ENCODE measurements at places on chromosomes 3 and 15.

GRCh38 chr3:79361748-79362378 is 405.9 kb downstream of the ROBO1 start:
- DNase-seq = no peak

- no peak for DNase-seq
Observed at GRCh38 chr3:179147514-179147872, 664 bp upstream of the PIK3CA start.

- DNase-seq = no peak
Observed at GRCh38 chr3:62870321-62870720, 4.9 kb downstream of the CADPS start.

- DNase-seq = no peak
Observed at GRCh38 chr15:63380151-63380807, 1.4 kb downstream of the CA12 start.

DNA sequence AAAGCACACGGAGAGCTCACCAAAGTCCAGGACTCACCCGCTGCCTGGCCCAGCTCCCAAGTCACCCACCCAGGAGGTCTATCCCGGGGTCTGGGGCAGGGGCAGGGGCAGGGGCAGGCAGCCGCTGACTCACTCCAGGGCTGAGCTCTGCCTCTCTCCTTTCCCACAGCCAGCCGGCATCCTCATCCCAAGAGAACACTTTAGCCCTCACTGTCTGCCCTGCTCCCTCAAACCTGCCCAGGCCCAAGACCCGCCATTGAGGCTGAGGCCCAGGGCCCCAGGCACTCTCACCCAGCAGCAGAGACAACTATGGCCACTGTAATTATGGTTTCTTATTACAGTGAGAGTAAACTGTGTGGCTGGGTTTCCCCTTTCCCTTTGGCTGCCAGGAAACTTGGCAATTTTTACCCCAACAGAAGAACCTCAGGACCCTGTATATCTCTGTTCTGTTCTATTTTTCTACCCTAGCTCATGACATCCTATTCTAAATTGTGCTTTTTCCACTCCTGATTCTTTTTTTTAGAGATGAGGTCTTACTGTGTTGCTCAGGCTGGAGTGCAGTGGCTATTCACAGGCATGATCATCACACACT is 53.0 kb downstream of the IQSEC1 start:
- DNase-seq = no peak

DNA sequence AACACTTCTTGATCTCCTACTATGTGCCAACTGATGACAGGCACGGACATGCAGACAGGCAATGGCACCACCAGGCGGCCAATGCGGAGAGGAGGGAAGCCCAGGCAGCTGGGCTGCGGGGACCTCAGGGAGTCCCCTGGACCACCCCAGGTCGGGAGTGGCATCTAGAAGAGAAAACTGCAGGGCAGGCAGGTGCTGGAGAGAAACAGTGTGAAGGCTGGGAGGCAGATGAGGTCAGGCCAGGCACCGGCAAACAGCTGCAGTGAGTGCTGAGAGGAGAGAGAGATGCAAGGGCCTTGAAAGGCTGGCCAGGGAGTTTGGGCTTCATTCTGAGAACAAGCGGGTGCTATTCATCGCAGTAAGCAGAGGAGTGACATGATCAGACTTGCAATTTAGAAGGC is 29.1 kb downstream of the SLC6A1 start:
- DNase-seq = no peak

DNA sequence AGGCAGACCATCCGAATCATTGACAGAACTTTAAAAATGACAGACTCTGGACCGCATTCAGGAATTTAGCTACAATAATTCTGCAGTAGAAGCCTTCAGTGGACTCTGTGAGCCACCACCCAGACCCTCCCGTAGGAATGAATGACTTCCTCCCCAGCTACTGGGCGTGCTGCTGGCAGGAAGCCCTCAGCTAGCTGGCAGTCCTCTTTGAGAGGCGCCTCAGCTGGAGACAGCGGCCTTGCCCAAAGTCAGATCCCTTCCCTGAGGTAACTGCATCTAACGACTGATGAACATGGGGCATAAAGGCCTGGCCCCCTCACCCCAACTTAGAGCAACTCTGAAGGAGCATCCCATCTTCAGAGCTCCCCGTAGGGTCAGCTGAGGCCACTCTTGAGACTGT is 25.8 kb downstream of the CRABP1 start:
- DNase-seq = no peak

GRCh38 chr15:43107751-43108150 is 1.9 kb upstream of the UBR1 start:
- no peak for DNase-seq

- DNase-seq = no peak
Observed at GRCh38 chr3:60754617-60755016, 496.6 kb downstream of the FHIT start.

GRCh38 chr3:186971578-186971977 is 41.3 kb downstream of the ST6GAL1 start:
- DNase-seq = no peak

DNA sequence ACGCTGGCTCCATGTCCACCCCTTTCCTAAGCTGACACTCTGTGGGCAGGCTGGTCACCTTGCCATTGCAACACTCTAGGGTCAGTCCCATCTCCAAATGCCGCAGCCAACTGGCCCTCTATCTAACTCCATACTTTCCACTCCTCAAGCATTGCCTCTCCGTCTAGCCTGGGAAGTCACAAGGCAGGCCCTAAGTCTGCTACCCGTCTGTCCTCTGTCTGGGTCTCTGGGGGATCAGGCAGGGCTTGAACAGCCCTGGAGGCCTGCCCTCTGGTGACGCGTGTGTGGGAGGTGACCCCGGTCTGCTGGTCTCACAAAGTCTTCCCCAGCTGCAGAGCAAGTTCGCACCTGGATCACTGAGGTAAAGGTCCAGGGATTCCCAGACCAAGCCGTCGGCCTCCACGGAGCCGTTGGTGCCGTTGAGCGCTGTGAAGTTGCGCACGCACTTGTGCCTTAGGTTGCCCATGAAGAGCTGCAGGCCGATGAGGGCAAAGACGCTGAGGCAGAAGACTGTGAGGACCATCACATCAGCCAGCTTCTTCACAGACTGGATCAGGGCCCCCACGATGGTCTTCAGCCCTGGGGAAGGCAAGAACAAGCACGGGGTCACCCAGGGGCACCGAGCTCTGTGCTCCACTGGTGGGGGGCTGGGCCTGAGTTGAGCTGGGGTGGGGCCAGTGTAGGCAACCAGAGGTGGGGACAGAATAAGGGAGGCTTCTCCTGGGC is 39.9 kb downstream of the SCN5A start:
- no peak for DNase-seq

- no peak for DNase-seq
Observed at GRCh38 chr3:183265834-183266417, 12.9 kb downstream of the B3GNT5 start.

GRCh38 chr15:67192185-67192820 is 62.2 kb downstream of the AAGAB start:
- no peak for DNase-seq

- no peak for DNase-seq
Observed at GRCh38 chr3:5191555-5192304, 4.2 kb downstream of the EDEM1 start.

DNA sequence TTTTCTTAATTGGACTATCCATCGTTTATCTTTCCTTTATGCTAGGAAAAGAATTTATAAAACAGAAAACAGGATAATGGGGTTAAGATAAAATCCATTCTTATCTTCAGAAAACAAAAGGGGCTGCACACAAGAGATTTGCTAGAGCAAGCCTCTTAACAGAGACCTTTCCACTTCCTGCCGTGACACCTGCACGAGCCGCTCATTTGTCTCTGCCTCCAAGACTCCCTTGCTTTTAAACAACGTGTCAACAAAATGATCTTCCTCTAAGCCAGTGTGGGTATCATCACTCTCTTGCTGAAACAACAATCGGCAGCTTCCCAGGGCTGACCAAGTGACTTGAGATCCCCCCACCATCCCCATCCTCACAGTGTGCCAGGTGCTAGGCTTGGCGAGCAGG is 33.1 kb downstream of the GABRB3 start:
- DNase-seq = no peak

DNA sequence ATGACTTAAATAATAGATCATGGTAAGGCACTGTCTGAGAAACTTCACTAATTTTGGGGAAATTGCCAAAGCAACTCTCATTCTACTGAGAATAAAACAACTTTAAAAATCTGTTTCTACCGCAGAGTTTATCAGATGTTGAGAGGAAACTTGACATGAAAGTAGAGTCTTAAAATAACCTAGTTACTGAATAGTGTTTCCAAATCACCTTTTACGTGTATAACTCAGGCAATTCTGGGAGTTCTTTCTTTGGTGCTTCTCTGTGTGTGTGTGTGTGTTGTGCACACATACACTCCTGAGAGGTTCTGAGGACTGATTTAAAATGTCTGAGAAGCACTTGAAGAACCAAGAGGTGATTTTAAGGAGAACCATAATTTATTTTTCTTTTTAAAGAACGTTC is 236.6 kb downstream of the SV2B start:
- no peak for DNase-seq

DNA sequence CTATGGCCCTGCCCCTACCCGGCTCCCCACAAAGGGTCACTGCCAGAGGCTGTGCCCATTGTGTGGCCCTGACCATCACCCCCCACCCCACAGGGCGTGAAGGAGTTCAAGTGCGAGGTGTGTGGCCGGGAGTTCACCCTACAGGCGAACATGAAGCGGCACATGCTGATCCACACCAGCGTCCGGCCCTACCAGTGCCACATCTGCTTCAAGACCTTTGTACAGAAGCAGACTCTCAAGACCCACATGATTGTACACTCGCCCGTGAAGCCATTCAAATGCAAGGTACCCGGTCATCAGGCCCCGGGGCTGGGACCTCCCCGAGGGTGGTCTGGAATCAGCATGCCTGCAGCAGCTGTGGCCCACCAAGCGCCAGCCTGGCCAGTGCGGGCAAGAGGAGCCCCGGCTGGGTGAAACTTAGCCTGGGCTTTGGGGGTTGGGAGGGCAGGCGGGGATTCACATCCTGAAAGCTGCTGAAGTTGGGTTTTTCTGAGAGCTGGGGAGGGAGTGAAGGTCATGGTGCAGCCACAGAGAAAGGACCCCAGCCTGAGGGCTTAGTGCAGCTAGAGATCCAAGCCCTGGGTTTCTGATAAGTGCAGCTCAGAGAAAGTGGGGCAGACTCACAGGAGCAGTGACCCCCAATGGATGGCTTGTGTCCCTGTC is 29.2 kb downstream of the IDH2 start:
- DNase-seq = no peak

- DNase-seq = no peak
Observed at GRCh38 chr15:28021281-28022039, 77.7 kb downstream of the OCA2 start.

DNA sequence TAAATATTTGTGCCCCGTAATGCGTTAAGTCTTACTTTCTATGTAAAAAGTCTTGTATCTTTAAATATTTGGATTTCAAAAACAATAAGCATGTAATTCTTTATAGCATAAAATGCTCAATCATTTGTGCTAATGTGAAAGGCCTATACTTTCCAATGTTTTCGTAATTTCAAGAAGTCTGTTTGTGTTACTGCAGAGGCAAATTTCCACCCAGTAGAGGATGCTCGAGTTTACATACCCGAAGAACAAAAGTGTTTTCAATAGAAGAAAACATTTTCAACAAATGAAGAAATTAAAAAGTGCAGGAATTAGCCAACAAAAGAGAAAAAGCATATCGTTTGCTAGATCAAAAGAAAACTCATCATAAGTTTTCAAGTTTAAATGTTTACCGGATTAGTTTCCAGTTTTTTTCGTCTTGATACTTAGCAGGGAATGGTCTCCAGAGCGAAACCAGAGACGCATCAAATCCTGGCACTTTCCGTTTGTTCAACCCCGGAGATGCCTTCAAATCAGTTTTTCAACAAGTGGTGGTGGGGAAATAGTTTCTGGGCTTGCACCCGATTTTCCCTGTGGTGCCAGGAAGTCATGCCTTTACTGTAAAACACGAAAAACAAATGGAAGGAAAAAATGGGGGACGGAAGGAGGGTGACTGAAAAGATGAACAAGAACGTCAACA is 1.0 kb downstream of the CGGBP1 start:
- DNase-seq = no peak

GRCh38 chr3:191502583-191502982 is 41.6 kb downstream of the PYDC2 start:
- DNase-seq = no peak

GRCh38 chr15:50906954-50907600 is 1.4 kb upstream of the AP4E1 start:
- no peak for DNase-seq

- DNase-seq = peak; percentile 66
Observed at GRCh38 chr3:157159037-157159761, 748 bp downstream of the CCNL1 start.

DNA sequence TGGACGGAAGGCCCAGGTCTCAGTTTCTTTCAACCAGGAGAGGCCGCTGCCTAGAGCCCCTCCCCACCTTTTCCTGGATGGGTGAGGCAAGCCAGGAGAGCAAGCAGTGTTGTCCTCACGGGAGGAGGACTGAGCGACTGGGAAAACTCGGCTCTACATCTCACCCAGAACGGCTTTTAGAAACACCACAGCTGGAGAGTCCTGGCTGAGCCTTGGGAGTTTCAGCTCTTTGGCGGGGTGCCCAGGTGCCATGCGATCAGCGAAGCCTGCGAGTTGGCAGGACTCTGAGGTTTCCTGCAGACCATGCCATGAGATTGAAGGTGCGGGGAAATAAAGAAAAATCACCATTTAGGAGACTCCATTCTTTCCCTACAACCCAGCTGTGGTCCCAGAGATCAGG is 26.0 kb downstream of the PPCDC start:
- DNase-seq = peak; percentile 80

DNA sequence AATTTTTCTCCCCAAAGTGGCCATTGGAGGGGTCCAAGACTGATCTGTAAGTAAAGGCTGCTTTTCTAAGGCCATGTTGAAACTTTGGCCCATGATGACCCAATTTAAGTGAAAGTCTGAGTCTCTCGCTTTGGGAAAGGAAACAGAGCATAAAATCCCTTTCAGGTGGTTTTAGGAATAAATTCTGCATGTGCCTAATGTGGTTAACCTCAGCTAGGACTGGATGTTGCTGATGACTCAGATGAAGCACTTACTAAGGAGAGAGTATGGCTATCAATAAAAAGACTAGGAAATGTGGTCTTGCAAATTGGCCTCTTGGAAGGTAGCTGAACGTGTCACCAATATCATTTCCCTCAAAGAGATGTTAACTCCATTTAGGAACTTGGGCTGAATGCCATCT is 458.5 kb downstream of the AGBL1 start:
- DNase-seq = no peak

- no peak for DNase-seq
Observed at GRCh38 chr3:32814361-32814760, 3.4 kb upstream of the TRIM71 start.

GRCh38 chr15:49718846-49719245 is 98.0 kb downstream of the DTWD1 start:
- DNase-seq = no peak

DNA sequence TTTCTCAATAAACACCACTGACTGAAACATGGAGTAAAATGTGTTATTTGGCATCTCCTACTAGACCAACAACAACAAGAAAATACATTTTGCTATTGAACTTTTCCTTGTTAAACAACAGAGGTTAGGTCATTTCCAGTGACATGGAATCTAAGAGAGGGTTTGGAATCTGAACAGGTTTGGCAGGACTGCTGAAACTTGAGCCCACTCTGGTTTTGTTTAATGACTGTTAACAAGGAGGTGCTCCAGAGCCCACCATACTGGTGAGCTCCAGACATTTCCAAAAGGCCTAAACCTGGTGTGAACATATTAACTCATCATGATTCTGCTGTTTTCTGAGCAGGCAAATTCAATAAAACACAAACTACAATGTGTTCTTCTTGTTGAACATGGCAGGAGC is 330.7 kb upstream of the TRIM42 start:
- DNase-seq = no peak

GRCh38 chr3:48409291-48410201 is 20.3 kb downstream of the PLXNB1 start:
- DNase-seq = peak; percentile 13

Measured in heart left ventricle (tissue), 16 donors.